CD4-positive, alpha-beta T cell treated with Interleukin-21 for 1 hour (primary cell): ENCODE measurements at places on chromosomes 4 and X.
A peak's percentile ranks its signal among the peaks of the same experiment; 100 is the strongest.

- DNase-seq = no peak
These were observed 24.4 kb downstream of the ENOX2 start for GRCh38 chrX:130878350-130879341.

GRCh38 chr4:98802770-98803198, 126.1 kb downstream of the EIF4E start:
- no peak for DNase-seq

- DNase-seq = no peak
These were observed 58.3 kb downstream of the GPRIN3 start for GRCh38 chr4:89249313-89249712.

- DNase-seq = no peak
These were observed 129.8 kb downstream of the MXRA5 start for GRCh38 chrX:3216581-3217180.

GRCh38 chr4:95114521-95114920, 356.8 kb downstream of the BMPR1B start:
- DNase-seq = no peak

GRCh38 chrX:11567528-11568220, 98.0 kb downstream of the ARHGAP6 start:
- DNase-seq = no peak

GRCh38 chr4:73127839-73128453, 58.4 kb upstream of the COX18 start:
- DNase-seq = peak; percentile 29

DNA sequence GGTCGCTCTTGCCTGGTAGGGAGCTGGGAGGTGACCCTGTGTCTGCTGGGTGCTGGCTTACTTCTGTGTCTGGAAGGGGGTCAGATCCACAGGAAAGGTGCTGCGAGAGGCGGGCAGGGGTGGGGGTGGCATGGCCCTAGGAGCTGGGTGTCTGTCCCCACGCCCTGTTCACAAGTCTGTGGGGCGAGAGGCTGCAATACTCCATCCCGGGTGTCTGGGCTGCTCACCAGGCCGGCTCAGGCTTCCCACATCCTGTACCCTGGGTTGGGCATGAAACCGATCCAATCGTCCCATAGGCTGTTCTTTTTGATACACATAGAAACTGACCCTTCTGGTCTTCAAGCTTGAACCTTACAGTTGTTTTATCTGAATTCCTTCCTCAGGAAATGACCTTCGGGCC, 993 bp upstream of the CTAG2 start:
- no peak for DNase-seq
